Stimulated activated CD8-positive, alpha-beta memory T cell treated with anti-CD3 and anti-CD28 coated beads, Interleukin-12 subunit alpha, Interleukin-12 subunit beta, amount 100 ng/mL, for 1 hour (primary cell): ENCODE measurements at places on chromosomes 6 and 20.

DNA sequence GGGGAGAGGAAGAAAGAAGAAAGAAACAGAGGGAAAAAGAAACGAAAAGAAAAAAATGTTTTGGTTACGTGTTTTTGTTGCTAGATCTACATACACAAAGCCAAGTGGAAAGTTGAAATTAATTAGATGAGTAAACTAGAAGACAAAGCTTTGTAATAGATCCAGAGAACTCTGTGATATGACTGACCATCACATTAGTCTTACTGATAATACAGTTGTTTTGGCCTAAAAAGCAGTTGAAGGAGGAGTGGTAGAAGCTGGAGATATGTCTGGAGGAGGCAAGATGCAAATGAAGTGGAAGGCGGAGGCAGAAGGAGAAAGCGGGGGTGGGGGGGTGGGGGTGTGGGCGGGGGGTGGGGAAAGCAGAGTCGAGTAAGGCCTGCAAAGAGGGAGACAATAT lies 500.1 kb upstream of the ID4 start:
- no peak for DNase-seq

GRCh38 chr6:50030777-50031562 lies 9.2 kb upstream of the DEFB110 start:
- DNase-seq, result no peak

- DNase-seq, result no peak
Measured at GRCh38 chr6:130675072-130675471, 152.1 kb upstream of the SMLR1 start.

GRCh38 chr6:134431421-134431859 lies 113.5 kb upstream of the SGK1 start:
- no peak for DNase-seq

GRCh38 chr6:36756786-36757185 lies 59.2 kb downstream of the RAB44 start:
- no peak for DNase-seq

DNA sequence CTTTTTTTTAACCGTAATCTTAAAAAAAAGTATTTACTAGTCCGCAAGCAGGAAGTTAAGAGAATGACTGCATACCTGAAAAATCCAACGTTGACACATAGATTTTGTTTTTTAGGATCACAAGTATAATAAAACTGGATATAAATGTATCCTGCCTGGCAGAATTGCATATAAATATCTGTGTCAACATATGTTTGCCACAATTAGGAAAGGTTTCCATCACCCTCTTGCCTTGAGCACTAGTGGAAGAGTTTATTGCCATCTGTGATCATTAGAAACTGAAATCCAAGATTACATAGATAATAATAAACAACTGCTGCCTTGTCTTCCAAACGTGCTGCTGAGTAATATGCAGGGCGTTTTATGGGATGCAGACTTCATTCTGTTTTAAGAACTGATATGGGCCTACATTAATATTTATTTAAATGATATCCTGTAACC lies 27.9 kb downstream of the PLEKHG1 start:
- no peak for DNase-seq

GRCh38 chr6:129592516-129593232 lies 117.3 kb downstream of the ARHGAP18 start:
- no peak for DNase-seq

GRCh38 chr20:60144974-60145527 lies 186.8 kb downstream of the CDH26 start:
- DNase-seq, result no peak
